ENCODE measurements at places on chromosomes 12 and 14. TPM values are rescaled to one million over a fixed set of nuclear protein-coding genes. Genes with fewer than 3 reads are reported as not detected.

The CLEC14A gene
- 16.5 TPM for total RNA-seq

The RPS6KL1 gene
- total RNA-seq = 4.8 TPM

The KCNK13 gene
- total RNA-seq = 1.0 TPM

- no peak overlapping the region for H3K27ac ChIP-seq
- DNase-seq = no peak
- no peaks in the 10 kb centered on the region for H3K27me3 ChIP-seq
- H3K36me3 ChIP-seq = no peaks in the 10 kb centered on the region
- no peak overlapping the region for H3K4me3 ChIP-seq
- H3K4me1 ChIP-seq = no peaks in the 10 kb centered on the region
Measured at GRCh38 chr14:33103489-33103888, 164.8 kb downstream of the NPAS3 start.

DNA sequence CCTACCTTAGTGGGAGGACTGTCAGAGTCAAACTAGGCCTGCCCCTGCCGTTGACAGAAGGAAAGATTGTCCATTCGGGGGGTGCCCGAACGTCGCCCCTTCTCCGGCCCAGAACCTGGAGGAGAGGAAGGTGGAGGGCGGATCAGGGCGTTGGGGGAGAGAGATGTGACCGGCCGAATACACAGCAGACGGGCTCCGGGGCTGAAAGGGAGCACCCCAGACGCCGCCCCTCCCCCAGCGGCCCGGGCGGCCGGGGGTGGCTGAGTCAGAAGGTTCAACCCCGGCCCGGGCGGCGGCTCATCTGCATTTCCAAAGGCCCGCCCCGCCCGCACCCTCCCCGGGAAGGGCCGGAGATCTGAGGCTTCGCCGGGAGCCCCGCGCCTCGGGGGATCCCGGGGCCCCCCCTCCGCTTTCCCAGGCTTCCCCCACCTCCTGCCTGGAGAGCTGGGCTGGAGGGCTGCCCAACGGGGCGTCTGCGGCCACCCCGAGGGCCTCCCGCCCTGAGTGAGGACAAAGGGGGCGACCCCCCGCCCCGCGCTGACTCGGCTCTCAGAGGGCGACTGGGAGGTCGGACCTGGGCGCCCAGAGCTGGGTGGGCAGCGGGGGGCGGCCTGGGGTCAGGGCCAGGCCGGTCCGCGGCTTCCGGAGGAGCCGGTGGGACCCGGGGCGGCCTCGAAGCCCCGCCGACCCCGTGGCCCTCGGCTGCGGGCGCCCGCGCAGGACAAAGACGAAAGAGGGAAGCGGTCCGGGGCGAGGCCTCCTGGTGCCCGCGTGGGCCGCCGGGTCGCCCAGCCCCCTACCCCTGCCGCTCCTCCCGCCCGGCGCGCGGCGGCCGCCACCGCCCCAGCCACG is 3.7 kb upstream of the SETD1B start:
- peak; percentile 96 for DNase-seq
- peaks cover 26% of the 10 kb centered on the region for H3K36me3 ChIP-seq
- H3K4me1 ChIP-seq = peaks cover 66% of the 10 kb centered on the region

GRCh38 chr12:22938323-22938722 is 313.4 kb downstream of the ETNK1 start:
- H3K36me3 ChIP-seq = no peaks in the 10 kb centered on the region
- H3K27me3 ChIP-seq = no peaks in the 10 kb centered on the region

DNA sequence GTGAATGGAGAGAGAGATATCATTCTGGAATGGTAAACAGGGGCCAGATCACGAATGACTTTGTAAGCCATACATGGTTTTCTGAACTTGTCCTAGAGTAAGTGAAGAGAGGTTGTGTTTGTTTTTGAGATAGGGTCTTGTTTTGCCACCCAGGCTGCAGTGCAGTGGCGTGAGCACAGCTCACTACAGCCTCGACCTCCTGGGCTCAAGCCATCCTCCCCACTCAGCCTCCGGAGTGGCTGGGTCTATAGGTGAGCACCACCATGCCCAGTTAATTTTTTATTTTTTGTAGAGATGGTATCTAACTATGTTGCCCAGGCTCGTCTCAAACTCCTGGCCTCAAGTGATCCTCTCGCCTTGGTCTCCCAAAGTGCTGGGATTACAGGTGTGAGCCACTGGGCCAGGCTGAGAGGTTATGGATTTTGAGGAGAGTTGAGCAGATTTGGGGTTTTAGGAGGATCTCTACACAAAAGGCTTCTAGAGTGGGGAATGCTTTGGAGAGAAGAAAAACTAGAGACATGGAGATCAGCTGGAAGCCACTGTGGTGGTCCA is 19.7 kb upstream of the GPRC5A start:
- no peaks in the 10 kb centered on the region for H3K36me3 ChIP-seq
- H3K4me1 ChIP-seq = no peaks in the 10 kb centered on the region
- no peak for DNase-seq
- H3K27ac ChIP-seq = no peak overlapping the region
- no peaks in the 10 kb centered on the region for H3K27me3 ChIP-seq

- no peaks in the 10 kb centered on the region for H3K27me3 ChIP-seq
- peak overlapping the region; percentile 44 for H3K27ac ChIP-seq
- H3K4me1 ChIP-seq = peaks cover 13% of the 10 kb centered on the region
- DNase-seq = no peak
Measured at GRCh38 chr14:21352587-21352986, 31.2 kb downstream of the SUPT16H start.

- H3K4me3 ChIP-seq = no peak overlapping the region
- no peak overlapping the region for H3K27ac ChIP-seq
- no peak for DNase-seq
- H3K4me1 ChIP-seq = peaks cover 32% of the 10 kb centered on the region
Measured at GRCh38 chr14:36585100-36585499, 2.7 kb upstream of the NKX2-8 start.

All from spleen (tissue), 13 donors.